ENCODE measurements at places on chromosomes 13 and 19.
A peak's percentile ranks its signal among the peaks of the same experiment; 100 is the strongest.

- DNase-seq = no peak
Measured at GRCh38 chr13:44373601-44374347, at the start of gene SERP2. Gene SERP2, plus strand, starts transcription at chr13:44373824. Its CDS starts 202 bp downstream, at chr13:44374026.

- DNase-seq = no peak
Measured at GRCh38 chr13:30881191-30881651, 24.9 kb upstream of the MEDAG start.

DNA sequence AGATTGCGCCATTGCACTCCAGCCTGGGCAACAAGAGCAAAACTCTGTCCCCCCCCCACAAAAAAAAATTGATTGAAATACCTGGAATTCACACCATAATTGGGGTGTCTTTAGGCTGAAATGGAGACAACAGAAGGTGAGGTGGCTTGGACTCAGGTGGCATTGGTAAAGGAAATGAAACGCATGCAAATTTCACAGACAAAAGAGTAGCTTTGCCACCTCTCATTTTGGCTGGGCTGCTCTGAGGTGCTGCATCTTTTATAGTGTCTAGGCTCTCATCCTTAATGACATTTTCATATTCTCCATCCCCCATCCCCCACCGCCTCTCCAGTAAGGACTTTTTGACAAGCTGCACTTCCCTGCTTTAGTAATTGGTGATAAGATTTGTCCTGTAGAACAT, 6.9 kb downstream of the UBE2L5 start:
- no peak for DNase-seq

DNA sequence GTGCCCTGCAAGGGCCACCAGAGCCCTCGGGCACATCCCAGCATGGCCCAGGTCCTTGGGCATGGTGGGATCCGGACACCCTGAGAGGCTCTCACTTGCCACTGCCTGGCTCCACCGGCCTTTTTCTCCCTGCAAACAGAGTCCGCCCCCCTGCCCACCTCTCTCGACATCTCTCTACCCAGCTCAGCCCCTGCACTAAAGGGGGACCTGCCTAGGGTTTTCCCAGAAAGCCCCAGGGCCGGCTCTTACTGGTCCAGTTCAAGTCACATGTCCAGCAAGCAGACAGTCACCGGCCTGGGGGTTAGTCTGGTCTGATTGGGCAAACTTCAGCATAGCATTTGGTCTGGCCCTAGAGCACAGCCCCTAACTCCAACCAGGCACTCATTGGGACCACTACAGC, 52.9 kb downstream of the SMARCA4 start:
- no peak for DNase-seq

DNA sequence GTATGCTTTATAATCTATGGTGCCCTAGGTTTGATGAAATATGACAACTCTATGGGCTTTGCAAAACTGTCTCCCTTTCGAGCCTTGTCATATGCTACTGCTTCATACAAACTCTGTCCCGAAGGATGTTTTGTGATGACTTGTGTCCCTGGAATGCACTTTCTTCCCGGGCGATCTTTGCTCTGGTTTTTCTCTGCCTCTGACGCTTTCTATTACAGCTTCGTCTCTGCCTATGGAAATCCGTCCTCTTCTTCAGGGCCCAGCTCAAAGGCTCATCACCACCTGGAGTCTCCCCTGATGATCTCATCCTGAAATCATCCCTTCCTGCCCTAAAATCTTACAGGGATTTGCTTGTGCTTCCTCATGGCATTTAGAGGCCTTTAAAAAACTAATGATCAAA, 191.5 kb upstream of the KL start:
- DNase-seq = no peak

- no peak for DNase-seq
Measured at GRCh38 chr19:30890033-30890432, 459.2 kb downstream of the TSHZ3 start.

DNA sequence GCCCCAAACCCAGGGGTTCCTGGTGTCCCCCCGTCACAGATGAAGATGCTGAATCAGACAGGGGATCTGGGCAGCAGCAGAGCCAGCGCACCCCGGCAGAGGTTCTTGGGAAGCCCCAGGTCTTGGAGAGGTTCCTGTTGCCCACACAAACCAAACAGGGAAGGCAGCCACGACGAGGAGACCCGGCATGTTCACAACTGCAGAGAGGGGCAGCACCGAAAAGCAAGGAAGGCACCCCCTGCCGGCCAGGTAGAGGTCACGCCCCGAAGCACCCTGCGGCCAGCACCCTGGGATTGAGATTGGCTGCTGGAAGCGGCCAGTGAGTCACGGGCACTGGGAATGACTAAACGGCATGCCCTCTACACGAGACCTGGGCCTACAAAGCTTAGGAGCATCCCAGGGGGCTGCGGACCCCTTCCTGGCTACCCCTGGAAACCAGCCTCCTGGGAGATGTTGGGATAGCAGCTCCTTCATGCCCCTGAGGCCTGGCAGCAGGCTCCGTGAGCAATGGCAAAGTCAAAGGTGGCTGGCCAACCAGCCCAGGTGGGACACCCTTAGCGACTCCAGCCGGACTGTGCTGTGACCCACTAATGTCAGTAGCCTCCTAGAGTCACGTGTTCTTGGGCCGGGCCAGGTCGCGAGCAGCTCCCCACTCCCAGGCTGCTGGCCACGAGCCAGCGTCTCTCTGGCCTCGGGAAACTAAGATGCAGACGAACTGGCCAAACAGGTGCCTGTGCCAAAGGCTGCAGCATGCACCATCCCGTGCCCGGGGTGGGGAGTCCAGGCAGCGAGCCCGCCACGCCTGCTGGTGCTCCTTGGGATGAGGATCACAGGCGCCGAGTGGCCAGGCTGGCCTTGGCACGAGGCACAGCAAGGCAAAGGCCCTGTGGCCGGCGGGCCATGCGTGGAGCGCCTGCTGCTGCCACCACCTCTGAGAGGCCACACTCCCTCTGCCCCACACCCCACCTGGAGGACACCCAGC, 43.2 kb downstream of the MLLT1 start:
- DNase-seq = no peak

- no peak for DNase-seq
Measured at GRCh38 chr19:30420881-30421280, 48.7 kb downstream of the ZNF536 start.

GRCh38 chr19:18908917-18909619, 10.1 kb downstream of the COPE start:
- DNase-seq = no peak

GRCh38 chr19:38411041-38411712, 8.3 kb downstream of the FAM98C start:
- no peak for DNase-seq

GRCh38 chr13:86282442-86282841, 483.2 kb upstream of the SLITRK6 start:
- DNase-seq = no peak

DNA sequence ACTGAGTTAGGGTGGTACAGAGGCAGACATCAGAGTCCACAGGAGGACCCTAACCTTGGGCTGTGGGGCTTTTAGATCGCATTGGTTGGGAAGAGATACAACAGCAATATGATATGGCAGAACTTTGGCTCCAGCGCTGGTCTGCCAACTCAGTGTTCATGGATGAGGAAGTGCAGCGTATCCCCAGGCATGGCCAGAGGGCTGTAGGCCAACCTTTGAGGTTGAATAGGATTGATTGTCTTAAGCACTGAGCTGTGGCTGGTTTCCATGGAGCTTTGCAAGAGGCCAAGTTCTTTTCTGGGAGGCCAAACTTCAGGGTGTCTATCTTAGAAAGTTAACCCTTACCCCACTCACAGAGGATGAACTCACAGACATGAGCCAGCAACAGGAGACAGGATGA, 144.1 kb upstream of the TMTC4 start:
- no peak for DNase-seq

DNA sequence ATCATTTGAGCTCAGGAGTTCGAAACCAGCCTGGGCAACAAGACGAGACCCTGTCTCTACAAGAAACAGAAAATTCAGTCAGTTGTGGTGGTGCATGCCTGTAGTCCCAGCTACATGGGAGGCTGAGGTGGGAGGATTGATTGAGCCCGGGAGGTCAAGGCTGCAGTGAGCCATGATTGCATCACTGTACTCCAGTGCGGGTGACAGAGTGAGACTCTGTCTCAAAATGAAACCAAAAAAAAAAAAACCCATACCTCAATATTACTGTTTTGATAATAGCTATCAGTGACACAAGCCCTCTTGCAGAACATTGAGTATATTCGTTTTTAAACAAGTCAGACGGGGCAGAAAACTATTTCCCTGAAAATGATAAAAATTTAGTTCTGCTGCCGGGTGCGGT, 16.2 kb downstream of the ZNF791 start:
- DNase-seq = no peak

DNA sequence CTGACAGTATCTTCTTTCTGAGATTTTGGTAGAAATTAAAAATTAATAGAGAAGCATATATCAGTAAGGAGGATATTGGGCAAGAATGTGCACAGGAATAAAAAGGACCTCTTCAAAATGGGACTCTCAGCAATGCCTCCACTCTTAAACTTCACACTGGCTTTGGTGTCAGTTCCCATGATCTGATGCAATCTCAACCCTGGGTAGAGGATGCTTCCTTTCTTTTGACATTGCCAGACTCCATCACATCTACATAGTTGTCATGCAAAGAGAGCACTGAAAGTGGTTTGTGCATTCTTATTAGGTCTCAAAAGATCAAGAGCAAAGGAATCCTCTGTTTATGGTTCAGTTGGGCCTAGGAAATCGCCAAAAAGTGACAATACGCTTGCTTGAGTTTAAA, 26.3 kb downstream of the STARD13 start:
- DNase-seq = no peak

DNA sequence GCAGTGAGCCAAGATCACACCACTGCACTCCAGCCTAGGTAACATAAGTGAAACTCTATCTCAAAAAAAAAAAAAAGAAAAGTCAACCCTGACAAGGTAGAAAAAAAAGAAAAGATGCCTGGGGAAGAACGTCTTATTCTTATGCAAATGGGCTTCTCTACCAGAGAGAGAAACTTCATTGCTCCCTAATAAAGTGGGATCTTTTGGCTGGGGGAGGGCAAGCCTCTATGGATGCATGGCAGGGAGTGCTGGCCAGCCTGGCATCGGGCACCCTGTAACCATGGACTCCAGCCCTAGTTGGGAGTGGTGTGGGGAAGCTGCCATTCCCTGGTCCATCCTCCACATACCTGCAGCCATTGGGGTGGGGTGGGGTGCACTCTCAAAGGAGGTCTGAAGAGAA, 30.7 kb upstream of the ZNF728 start:
- no peak for DNase-seq

GRCh38 chr13:49690133-49690994, 922 bp downstream of the EBPL start:
- no peak for DNase-seq

GRCh38 chr13:112679932-112680677, 9.7 kb upstream of the ATP11A start:
- no peak for DNase-seq

DNA sequence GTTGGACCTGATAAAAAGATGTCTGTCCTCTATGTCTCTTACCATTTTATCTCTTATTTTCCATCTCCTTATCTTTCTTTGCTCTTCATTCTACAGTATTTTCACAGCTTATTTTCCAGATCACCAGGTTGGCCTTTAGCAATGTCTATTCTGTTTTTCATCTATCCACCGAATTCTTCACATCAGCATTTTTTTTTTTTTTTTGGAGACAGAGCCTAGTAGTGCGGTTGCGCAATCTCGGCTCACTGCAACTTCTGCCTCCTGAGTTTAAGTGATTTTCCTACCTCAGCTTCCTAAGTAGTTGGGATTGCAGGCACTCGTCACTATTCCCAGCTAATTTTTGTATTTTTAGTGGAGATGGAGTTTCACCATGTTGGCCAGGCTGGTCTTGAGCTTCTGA, 49.0 kb downstream of the DNAJC15 start:
- no peak for DNase-seq

DNA sequence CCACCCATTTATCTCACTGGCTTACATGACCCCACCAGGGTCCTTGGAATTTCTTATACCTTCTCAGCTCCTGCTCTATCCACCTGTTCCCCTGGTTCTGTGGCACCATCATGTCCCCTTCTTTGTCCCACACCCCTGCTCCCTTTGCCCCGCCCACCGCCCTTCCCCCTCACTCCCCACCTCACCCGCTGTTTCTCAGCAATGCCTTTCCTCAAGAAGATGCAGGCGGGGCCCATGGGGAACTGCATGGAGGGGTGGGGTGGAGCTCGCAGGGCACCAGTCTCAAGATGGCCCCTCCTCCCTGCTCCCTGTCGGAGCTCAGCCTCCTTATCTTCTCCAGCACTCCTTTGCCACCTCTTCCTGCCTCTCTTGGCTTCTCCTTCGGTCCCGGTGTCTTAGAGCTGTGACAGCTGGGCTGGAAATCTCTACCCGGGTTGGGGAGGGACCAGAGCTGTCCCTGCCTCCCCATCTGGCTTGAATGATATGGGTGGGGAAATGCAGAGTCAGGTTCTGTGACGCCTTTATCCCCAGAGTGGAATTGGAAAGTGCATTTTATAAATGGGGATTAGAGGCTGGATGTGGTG, at the start of gene CABP5:
Gene CABP5, minus strand, starts transcription at position 405 of the 584 bp plus-strand sequence. Its CDS starts 157 bp downstream, at position 248.
- no peak for DNase-seq

DNA sequence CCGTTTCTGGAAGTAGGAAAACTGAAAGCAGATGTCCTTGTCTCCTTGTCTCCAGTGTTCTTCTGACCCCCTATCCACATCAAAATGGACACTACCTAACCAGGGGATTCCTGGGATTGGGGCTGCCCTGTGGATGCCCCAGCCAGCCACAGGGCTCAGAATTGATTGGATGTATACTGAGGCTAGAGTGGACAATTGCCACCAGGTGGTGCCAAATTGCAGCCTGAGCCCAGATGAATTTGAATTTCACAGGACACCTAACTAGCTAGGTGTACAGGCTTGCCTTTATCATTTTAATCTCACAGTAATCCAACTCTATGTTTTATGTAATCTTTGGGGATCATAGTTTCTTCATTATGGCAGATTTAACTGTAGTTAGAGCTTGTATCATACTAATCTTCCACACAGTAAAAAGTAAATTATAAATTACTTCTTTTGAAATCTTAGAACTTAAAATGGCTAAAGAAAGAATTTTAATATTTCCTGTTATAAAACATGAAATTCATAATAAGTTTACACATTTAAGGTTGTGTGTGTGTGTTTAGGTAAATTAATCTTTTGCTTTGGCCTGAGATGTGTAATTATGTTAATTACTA, 58.0 kb downstream of the PIBF1 start:
- DNase-seq = peak; percentile 21

DNA sequence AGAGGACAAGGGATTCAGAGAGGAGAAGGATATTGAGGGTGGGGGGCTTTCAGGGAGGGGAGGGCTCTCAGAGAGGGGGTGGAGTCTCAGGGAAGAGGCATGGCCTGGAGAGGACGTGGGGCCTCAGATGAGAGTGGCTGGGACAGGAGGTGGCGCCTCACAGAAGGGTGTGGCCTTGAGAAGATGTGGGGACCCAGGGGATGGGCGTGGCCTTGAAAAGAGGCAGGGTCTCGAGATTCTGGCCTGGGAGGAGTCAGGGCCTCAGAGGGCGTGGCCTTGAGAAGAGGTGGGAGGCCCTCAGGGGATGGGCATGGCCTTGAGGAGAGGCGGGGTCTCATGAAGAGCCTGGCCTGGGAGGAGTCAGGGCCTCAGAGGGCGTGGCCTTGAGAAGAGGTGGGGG, 23.7 kb upstream of the TNFSF14 start:
- DNase-seq = no peak

DNA sequence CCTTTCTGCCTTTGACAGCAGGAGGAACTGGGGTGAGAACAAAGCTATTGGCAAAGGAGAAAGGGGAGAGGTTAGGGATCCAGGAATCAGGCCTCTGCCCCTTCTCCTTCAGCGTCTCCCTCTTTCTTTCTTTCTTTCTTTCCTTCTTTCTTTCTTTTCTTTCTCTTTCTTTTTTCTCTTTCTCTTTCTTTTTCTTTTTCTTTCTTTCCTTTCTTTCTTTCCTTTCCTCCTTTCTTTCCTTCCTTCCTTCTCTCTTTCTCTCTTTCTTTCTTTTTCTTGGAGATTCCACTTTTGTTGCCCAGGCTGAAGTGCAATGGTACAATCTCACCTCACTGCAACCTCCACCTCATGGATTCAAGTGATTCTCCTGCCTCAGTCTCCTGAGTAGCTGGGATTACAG, 75.6 kb downstream of the TRPM4 start:
- DNase-seq = no peak
